ENCODE measurements at places on chromosomes 12 and 14.

GRCh38 chr14:56100556-56100955 lies 17.7 kb upstream of the PELI2 start:
- DNase-seq, result no peak

- no peak for DNase-seq
Measured at GRCh38 chr14:95679998-95680735, 6.1 kb upstream of the TCL1B start.

DNA sequence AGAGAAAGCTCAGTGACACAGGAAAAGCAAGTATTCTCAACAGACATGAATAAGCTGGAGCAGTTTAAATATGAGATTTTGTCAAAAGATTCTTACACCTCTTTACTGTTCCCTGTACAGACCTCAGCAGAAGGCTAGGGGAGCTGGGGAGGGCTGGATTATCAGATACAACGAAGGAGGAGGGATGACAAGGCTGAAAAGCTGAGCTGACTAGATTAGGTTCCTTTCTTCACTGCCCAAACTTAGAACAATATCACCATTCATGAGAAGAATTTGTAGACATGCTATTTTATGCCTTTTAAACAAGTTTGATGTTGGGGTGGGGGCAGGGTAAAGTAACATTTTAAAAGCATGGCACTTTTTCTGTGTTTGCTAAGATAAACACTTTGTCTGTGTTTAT lies 611.1 kb downstream of the AACS start:
- no peak for DNase-seq

- DNase-seq, result no peak
Measured at GRCh38 chr12:74415633-74416032, 122.0 kb upstream of the ATXN7L3B start.

- no peak for DNase-seq
Measured at GRCh38 chr14:90900476-90901083, 84.3 kb upstream of the TTC7B start.

GRCh38 chr12:32949815-32950214 lies 53.2 kb upstream of the PKP2 start:
- DNase-seq, result no peak

- no peak for DNase-seq
Measured at GRCh38 chr14:101932673-101933072, 31.7 kb upstream of the DYNC1H1 start.

DNA sequence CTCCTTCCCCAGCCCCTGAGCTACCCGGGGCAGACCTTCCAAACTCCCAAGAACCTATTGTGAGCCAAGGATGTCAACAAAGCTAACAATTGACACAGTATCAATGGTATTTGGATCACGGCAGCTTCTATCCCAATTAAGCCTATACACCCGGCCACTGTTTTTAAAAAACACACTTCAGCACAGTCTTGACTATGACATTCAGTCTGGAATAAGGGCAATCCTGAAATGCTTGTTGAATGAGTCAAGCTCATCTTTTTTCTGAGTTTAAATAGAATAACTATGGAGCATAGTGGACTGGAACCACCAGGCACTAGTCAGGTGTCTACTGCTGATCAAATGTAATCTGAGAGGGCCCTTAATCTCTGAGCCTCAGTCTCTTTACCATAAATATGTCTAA lies 5.7 kb downstream of the DENND5B start:
- DNase-seq, result no peak

DNA sequence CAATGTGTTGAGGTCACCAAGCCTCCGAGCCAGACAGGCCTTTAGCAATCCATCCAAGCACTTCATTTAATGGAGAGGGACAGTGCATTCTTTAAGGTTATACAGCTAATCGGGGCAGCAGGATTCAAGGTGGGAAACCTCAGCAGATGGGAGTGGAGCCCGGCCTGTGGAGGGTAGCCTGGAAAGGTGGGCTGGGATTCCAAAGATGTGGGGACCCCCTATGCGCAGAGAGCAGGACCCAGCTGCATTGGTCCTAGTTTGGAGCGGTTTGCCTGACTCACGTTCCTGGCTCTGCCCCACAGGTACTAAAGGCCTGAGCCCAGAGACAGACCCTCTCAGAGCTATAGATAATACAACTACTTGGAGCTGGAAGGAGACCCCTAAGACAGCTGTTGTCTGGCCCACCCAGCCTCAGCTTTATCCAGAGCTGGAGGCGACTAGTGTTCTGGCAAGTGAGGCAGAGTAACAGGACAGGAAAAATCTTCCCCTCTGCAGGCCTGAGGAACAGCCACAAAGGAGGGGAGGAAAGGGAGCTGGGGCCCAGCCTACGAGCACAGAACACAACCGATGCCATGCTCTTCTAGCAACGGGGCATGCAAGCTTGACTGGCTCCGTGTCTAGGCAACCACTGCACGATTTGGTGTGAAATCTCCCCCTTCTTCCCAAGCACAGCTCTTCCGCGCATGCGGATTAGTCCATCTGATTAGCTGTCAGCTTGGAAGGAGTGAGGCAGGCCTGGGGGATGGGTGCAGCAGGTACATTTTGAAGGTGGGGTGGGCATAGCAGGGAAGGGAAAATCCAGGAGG lies 1.1 kb upstream of the MYH7 start:
- no peak for DNase-seq

DNA sequence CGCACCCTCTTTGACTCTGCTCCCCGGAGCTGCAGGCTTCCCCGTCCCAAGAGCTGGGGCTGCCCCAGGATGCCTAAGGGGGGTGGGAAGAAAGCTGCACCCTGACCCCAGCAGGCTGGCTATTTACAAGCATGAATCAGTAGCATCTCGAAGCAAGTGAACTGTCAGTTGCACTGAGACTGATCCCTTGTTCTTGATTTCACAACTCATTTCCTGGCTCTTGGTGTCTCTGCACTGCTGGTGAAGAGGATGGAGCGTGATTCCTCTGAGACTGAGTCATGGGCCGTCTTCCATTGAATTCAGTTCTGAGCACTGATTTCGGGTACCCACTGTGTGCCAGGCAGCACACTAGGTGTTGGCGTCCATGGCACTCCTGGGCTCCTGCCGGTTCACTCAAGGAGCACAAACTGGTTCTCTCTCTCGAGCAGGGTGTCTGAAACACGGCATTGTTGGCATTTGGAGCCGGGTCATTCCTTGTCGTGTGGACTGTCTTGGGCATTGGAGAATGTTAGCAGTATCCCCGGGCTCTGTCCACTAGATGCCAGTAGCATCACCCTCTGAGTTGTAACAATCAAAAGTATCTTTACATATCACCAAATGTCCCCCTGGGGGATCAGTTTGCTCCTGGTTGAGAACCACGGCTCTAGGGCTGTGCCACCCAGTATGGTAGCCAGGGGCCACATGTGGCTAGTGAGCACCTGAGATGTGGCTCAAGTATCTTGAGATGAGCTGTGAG lies 86.9 kb downstream of the RIN3 start:
- no peak for DNase-seq

DNA sequence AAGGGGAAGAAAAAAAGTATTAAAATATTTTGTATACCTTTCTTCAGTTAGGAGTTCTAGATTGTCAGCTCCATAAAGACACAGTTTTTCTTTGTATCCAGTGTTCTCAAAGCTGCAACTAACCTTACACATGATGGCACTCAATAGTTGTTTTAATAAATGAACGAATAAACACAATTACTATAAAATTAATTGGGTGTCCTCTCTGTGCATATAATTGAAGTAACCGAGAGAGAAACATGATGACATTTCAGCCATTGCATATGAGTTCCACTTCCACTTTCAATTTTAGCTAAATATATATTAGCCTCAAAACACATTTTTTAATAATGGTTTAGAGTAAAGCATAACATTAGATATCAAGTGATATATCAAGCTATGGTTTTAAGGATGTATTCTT lies 671.2 kb downstream of the LRFN5 start:
- DNase-seq, result no peak

- peak; percentile 2 for DNase-seq
Measured at GRCh38 chr12:101697930-101698799, 725 bp downstream of the CHPT1 start.

GRCh38 chr12:39287409-39287808 lies 155.5 kb downstream of the KIF21A start:
- DNase-seq, result no peak

DNA sequence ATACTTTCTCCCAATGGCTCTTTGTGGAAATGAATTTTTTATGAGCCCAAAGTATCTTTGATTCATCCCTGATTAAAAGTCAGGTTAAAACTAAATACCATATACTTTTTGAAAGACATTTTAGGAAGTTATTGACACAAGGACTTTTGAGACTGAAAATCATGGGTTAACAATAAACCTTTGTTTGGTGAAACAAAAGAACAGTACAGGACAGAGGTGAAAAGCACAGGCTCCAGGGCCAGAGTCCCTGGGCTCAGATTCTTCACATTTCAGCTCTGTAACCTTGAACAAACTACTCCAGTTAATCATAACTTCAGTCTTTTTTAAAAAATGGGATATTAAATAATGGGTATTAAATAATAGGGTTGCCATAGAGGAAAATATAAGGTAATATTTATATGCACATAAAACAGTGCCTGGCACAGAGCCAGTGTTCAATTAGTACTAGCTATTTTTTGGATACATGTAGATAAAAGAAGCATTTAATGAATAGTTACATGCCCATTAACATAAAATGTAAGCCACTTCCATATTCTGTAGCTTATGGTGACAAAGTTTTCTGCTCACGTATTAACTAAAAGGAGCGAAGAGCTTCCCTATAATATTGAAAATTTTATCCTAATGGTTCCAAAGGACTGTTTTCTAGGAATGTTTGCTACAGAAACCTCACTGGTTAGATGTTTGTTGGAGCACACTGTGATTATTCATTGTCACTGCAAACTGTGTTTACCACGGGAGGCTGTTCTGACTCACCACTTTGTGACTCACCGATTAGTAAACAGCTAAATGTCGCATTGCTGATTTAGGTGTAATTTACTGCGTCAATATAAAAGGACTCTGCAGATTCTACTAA lies 255.4 kb downstream of the DAD1 start:
- no peak for DNase-seq

- DNase-seq, result no peak
Measured at GRCh38 chr12:11687528-11687927, 38.1 kb downstream of the ETV6 start.

- no peak for DNase-seq
Measured at GRCh38 chr14:87109271-87109670, 883.7 kb downstream of the GALC start.

- no peak for DNase-seq
Measured at GRCh38 chr14:36021591-36022320, 154.8 kb downstream of the PTCSC3 start.

GRCh38 chr14:99612738-99613330 lies 8.8 kb upstream of the CCDC85C start:
- no peak for DNase-seq

DNA sequence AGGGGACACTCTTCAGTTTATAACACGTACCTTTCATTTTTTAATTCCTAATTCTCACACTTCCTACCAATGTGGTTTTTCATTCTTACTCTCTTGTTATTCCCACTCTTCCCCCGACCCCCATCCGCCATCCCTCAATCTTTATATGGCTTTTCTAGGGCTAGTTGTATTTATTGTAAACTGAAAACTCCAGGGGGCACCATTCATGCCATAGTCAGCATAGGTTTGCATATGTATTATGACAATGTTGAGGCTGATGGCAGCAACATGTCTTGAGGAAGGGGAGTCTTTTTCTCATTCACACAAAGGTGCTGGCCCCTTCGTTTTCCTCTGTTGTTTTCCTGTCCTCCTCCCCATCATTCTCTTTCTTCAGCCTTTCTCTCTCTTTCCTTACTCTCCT lies 27.7 kb upstream of the LTA4H start:
- DNase-seq, result no peak

GRCh38 chr12:111636209-111636945 lies 37.3 kb upstream of the ATXN2 start:
- no peak for DNase-seq

- no peak for DNase-seq
Measured at GRCh38 chr12:11830307-11830801, 180.9 kb downstream of the ETV6 start.

DNA sequence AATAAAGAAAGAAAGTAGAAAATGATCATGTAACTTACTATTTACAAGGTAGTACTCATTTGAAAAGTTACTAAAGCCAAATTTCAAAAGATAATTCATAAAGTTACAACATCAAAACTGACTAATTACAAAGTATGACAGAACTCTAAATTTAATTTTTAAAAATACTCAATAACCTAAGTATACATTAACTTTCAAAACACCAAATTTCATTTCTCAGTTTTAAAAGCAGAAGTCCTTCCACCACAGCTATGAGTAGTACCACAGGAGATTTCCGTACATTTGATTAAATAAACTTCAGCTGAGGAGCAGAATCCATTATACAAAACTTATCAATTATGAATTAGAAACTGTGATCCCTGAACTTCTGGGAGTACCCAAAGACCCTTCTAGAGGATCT lies 100.8 kb upstream of the BBS10 start:
- DNase-seq, result no peak

- DNase-seq, result no peak
Measured at GRCh38 chr14:72680853-72681640, 212.9 kb downstream of the DPF3 start.

DNA sequence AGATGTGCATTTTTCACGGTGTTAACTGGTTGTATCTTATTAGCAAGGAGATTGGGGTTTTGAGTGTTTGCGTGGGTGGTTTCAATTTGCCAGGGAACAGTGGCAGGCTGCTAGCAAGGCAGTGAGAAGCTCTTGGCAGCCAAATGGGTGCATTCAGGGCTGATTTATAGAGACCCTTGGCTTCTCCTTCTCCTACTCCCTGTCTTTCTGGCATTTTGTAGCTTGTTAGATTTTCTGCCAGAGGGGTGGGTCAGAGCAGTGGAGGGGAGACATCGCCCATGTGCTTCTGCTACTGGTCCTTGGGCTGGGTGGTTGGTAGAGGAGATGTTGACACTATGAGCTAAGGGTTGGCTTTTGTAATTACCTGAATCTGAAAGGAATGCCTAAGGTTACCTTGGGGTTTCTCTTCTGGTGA lies 9.6 kb downstream of the CALM1 start:
- no peak for DNase-seq

DNA sequence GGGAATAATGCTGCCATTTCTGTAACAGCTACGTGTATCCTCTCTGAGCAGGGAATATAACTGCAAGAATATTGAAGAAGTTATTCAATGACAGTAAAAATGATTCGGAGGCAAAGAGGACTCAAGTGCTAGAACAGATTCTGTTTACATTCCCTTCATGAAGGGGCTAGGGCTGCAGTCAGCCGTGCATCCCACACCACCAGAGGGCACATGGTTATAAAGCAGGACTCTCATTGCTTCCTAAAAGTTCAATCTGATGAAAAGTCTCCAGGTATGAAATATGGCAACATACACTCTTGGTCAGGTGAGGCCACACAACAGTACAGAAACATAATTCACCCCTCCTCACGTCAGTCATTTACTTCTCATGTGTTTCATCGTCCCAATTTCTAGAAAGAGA lies 34.0 kb downstream of the TCHP start:
- DNase-seq, result no peak

DNA sequence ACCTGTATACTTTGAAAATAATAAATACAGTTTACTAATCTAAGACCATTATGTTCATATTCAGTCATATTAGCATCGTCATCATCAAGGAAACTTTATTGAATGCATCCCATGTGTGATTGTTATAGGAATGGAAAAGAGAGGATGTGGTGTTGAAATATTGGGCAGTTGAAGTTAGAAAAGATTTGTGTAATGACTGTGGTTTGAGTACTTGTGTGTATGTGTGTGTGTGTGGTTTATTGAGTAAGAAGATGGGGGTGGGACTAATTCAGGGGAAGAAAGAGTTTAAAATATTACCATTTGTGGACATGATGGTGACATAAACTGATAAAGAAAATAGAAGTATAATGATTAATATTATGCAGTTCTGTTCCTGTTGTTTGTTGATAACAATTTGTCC lies 238.7 kb upstream of the SEL1L start:
- DNase-seq, result no peak

Data from stimulated activated CD4-positive, alpha-beta T cell treated with anti-CD3 and anti-CD28 coated beads, Interleukin-12 subunit alpha, Interleukin-12 subunit beta, amount 100 ng/mL, for 4 hours (primary cell).